Stimulated activated CD4-positive, alpha-beta T cell treated with anti-CD3 and anti-CD28 coated beads, Interleukin-15, amount 100 ng/mL, for 1 hour (primary cell): ENCODE measurements at places on chromosomes 6 and 20.

- no peak for DNase-seq
These were observed 810 bp upstream of the ABHD16B start for GRCh38 chr20:63860325-63861051.

DNA sequence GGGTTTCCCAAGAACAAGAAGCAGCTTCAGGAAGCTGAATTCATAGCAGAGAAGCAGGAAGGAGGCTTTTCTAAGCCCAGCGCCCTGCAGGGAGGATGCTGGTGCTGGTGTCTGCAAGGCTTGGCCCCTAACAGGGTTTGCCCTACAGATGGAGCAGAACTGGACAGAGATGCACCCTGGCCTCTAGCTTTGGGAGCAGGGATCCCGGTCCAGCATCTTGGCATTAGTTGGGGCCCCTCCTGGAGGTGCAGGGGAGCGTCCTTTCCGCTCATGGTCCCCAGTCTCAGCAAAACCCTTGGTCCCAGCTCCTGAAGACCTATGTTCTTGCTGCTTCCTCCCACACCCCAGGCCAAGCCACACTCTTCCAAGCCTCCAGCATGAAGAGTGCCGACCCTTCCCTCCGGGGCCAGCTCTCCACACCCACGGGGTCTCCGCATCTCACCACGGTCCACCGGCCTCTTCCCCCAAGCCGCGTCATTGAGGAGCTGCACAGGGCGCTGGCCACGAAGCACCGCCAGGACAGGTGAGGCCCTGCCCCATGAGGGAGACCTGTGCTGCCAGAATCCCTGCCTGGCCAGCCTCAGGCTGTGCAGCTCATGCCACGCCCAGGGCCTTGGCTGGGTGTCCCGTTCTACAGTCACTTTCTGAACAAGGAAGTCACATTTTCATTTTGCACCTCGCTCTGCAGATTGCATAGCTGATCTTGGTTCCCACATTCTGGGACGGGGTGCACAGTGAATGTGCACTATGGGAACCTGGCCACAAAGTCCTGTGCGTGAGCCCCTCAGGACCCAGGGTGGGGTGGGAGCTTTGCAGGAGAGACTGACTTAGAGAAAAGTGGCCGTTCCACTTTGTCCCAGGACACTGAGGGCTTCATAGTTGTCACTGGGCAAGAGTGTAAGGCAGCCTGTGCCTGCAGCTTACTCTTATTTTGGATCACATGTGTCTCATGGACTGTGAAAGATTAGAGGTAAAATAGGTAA is 160.2 kb downstream of the SYCP2 start:
- no peak for DNase-seq

DNA sequence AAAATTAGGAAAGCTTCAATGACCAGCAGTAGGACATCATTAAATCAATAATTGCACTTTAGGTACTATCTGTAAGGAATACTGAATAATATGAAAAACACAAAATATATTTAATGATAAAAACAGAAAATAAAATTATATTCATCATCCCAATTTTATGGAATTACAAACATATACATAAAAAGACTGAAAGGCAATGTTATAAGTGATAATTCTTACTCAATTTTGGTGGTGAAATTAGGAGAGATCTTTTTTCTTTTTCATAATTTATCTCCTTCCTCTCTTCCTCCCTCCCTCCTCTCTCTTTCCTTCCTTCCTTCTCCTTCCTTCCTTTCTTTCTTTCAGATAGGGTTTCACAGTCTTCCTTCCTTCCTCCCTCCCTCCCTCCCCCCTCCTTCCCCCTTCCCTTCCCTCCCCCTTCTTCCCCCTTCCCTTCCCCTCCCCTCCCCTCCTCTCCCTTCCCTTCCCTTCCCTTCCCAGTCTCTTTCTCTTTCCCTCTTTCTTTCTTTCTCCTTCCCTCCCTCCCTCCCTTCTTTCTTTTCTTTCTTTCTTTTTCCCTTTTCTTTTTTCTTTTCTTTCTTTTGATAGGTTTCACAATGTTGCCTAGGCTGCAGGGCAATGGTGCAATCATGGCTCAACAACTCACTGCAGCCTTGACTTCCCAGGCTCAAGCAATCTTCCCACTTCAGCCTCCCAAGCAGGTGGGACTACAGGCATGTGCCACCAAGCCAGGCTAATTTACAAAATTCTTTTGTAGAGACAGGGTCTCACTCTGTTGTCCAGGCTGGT is 36.8 kb downstream of the RSPH3 start:
- DNase-seq, result no peak

DNA sequence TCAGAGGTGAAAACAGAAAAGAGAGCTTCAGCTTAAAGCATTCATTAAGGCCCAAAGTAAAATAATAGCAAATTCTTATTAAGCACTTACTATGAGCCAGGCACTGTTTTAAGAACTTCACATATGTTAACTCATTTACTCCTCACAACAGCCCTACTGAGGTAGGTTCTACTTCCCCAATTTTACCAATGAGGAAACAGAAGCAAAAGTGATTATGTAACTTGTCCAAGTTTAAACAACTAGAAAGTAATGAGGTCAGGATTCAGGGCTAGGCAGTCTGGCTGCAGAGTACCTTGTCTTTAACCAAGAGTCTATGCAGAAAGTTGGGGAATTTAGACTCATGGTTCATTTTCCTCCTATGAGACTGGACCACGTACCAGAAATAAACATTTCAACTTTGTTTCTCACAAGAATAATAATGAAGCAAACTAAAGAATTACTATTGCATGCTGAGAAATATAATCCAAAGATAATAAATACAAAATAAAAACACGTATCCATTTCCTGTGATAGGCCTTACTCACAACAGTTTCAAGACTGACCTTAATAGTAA is 3.8 kb downstream of the COL21A1 start:
- DNase-seq, result no peak

- DNase-seq, result no peak
These were observed 223.0 kb upstream of the SYNCRIP start for GRCh38 chr6:85865420-85866369.

- DNase-seq, result no peak
These were observed 518.3 kb upstream of the ZNF337 start for GRCh38 chr20:26214991-26215390.
